Thoracic aorta (tissue), 2 donors: ENCODE measurements at places on chromosomes 7 and 10.

- no peak for DNase-seq
Observed at GRCh38 chr10:88103576-88103975, 240.2 kb downstream of the PTEN start.

DNA sequence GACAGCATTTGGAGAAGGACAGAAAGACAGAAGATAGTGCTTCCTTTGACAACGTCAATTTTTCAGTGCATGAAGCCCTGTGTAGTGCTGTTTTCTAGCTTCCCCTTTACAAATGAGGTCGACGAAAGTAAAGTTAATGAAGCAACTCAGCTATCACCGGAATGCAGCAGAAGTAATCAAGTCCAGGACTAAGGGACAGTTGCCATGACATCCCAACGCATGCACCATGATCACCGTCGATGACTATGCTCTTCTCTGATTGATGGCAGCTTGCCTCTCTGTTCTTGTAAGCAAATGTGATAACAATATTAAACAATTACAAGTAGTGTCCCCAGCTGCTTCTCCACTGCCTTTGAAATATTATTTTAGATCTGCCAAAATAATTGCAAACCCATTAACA, 205.8 kb downstream of the FRMD4A start:
- no peak for DNase-seq

- no peak for DNase-seq
Observed at GRCh38 chr7:88165697-88166096, 54.1 kb downstream of the SRI start.

DNA sequence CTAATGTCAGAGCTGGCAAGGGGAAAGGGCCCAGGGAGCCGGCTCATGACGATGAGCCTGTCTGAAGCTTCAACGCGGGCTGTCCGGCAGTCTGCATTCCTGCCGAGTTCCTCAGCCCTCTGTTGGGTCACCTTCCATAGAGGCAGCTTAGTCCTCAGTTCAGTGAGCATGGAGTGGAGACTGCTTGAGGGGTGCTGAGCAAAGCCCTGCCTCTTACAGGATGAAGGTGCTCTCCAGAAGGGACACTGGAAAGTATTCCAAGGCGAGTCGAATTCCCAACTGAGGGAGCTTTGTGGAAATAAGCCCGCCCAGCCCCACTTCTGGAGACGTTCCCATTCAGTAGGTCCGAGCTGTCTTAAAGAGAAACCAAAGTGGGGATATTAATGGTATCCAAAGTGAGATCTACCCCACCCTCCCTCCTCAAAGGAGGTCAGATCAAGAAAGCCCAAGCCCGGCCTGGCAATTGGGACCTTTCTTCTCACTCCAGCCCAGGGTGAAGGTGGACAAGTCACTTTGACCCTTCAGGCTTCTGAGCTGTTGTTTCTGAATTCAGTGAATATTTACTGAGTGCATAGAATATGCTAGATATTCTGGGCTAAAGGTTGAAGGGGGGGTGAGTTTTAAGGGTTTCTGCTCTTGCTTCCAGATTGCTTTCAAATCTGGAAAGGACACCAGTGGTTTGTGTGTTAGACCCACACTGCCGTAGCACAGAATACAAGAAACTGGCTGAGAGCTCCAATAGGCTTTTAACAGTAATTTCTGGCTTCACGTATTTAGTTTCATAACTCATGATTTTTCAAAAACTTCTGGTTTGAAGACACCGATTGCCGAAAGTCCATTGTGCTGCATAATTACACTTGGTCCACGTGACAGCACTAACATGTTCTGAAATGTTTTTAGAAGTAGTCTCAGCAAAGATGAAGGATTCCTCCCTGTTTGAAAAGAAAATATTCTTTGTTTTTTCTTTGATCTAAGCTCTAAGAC, 3.5 kb downstream of the EGFR start:
- no peak for DNase-seq
